ENCODE measurements at places on chromosomes 4 and X. TPM values are rescaled to one million over a fixed set of nuclear protein-coding genes. Genes with fewer than 3 reads are reported as not detected.

SPANXC gene
- not detected for total RNA-seq

MAGEA2 gene
- 9.2 TPM for total RNA-seq

AKAP4 gene
- not detected for total RNA-seq

PNMA5 gene
- total RNA-seq, result 0.13 TPM

SLC26A1 gene
- total RNA-seq, result 0.85 TPM

GAGE12H gene
- not detected for total RNA-seq

SRPX2 gene
- 0.34 TPM for total RNA-seq

GRCh38 chr4:152117933-152118507 lies 357.2 kb upstream of the GATB start:
- peaks cover 21% of the 10 kb centered on the region for H3K27me3 ChIP-seq
- no peak overlapping the region for H3K4me3 ChIP-seq
- no peak overlapping the region for H3K27ac ChIP-seq
- no peak for DNase-seq
- no peaks in the 10 kb centered on the region for H3K36me3 ChIP-seq

DNA sequence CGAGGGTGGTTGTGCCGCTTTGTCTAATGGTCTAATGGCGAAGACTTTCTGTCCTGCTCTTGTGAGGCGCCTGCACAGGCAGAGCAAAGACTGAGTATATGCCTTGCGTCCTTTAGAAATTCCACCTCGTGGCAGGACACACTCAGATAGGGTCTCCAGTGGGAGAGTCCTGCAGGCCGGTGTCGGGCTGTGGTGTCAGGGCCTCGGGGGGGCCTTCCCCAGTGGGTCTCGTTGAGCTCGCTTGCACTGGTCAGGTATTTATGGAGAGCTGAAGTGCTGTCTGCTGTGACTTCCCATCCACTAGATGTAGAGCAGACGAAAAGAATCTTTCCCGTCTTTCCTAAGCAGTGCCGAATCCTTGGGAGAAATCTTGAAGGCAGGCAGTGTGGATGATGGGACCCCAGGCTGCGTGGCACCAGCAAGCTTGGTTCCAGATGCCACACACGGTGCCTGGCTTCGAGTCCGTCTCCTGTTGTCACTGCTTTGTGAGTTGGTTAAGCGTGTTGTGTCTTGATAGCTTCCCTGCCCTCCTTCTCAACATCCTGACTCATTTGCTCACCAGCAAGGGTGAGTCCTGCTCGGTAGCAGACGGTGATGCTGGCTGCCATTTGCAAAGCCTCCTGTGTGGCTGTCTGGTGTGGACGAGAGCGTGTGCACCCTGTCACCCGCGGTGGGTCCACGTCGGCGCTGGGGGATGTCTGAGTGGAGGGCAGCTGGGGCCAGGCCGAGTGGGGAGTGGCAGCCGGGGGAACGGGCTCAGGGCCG lies 20.5 kb downstream of the MAEA start:
- peaks cover 30% of the 10 kb centered on the region for H3K4me1 ChIP-seq
- H3K36me3 ChIP-seq, result peaks cover 35% of the 10 kb centered on the region
- H3K27ac ChIP-seq, result peak overlapping the region; percentile 68
- no peaks in the 10 kb centered on the region for H3K27me3 ChIP-seq

DNA sequence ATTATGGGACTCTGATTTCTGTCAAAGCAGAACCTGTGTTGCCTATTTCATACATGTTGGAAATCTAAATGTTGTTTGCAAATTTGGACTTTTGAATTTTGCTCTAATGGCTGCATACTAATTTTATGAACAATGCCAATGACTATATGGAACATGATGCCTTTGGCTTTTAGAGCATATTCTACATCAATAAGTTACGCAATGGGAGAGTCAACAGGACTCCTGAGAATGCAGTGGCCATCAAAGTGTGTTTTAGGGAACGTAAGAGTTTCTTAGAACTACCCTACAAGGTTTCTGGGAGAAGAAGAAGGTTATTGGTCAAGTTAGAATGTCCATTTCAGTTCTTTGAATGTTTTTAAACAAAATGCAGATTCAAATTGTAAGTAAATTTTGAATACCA lies 76.1 kb downstream of the SLIT2 start:
- no peak for DNase-seq
- H3K27ac ChIP-seq, result no peak overlapping the region
- no peaks in the 10 kb centered on the region for H3K36me3 ChIP-seq
- peaks cover 7% of the 10 kb centered on the region for H3K4me1 ChIP-seq

DNA sequence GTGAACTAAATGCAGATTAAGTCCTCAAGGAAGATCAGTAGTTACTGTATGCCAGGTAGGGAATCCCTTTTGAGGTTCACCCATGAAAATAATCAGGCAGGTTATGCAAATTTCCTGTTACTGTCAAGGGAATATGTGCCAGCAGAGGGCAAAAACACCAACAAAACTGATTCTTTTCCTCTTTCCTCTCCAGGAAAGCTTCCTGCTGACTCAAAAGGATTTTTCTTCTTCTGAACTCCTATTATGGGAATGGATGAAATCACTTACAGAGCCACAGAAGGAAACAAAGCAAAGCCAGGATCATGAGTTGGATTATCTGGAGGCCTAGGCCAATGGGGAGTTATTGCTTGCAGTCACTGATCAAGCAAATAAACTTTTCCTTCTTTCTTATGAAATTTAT lies 49.7 kb downstream of the TMPRSS11F start:
- no peak overlapping the region for H3K4me3 ChIP-seq
- DNase-seq, result no peak
- no peaks in the 10 kb centered on the region for H3K36me3 ChIP-seq
- H3K27ac ChIP-seq, result no peak overlapping the region
- no peaks in the 10 kb centered on the region for H3K27me3 ChIP-seq
- H3K4me1 ChIP-seq, result peaks cover 15% of the 10 kb centered on the region

DNA sequence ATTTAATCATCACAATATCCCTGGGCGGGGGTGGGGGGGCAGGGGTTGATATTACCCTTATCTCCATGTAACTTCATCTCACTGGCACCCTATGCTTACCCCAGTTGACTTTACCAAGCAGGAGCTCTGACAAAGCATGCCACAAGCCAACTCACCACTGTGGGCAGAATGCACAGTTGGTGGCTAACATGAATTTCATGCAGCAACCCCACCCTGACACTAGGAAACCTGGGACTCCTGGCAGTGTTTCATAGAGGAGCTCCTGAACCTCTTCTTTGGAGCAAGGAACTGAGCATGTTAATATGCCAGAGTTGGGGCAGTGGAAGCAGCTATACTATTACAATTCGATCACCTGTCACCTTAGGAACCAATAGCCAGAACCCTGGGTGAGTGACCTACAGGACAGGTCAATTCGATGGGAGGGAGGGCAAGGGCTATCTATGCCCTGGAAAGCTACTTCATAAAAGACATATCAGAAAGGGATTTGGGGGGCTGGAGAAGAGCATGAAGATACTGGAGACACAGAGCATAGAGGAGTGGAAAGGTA lies 97.2 kb upstream of the ACSL4 start:
- DNase-seq, result no peak
- no peaks in the 10 kb centered on the region for H3K27me3 ChIP-seq
- H3K4me3 ChIP-seq, result no peak overlapping the region
- no peaks in the 10 kb centered on the region for H3K36me3 ChIP-seq
- no peak overlapping the region for H3K27ac ChIP-seq

DNA sequence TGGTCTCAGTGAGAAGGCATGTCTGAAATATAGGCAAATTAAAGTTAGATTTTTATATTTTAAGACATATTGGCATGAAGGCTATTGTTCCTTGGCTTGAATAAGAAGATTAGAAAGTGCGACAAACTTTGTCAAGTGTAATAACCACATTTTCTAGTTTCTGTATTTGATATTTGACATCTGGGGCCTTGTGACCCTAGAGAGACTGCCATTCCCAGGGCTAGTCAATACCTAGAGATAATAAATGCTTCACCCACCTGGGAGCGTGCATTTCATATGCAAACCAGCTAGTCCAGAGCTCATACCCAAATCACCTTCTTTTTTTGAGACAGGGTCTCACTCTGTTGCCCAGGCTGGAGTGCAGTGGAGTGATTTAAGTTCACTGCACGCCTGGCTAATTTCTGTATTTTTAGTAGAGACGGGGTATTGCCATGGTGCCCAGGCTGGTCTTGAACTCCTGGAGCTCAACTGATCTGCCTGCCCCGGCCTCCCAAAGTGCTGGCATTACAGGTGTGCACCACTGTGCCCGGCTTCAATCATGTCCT lies 62.6 kb downstream of the COQ2 start:
- no peaks in the 10 kb centered on the region for H3K36me3 ChIP-seq
- H3K4me3 ChIP-seq, result no peak overlapping the region
- DNase-seq, result no peak
- peaks cover 15% of the 10 kb centered on the region for H3K4me1 ChIP-seq
- no peak overlapping the region for H3K27ac ChIP-seq

- no peak overlapping the region for H3K4me3 ChIP-seq
- peaks cover 3% of the 10 kb centered on the region for H3K36me3 ChIP-seq
- H3K27ac ChIP-seq, result peak overlapping the region; percentile 34
- no peaks in the 10 kb centered on the region for H3K27me3 ChIP-seq
- H3K4me1 ChIP-seq, result 0 out of 2 replicates have a peak, but pooled peaks cover 4% of the 10 kb centered on the region
Observed at GRCh38 chr4:7254736-7255487, 62.6 kb downstream of the SORCS2 start.

- no peak overlapping the region for H3K4me3 ChIP-seq
- no peak overlapping the region for H3K27ac ChIP-seq
- DNase-seq, result no peak
- no peaks in the 10 kb centered on the region for H3K4me1 ChIP-seq
Observed at GRCh38 chr4:86156531-86156930, 203.3 kb downstream of the MAPK10 start.

GRCh38 chr4:163167333-163167626 lies 590 bp upstream of the NAF1 start:
- H3K4me3 ChIP-seq, result peak overlapping the region; percentile 75
- H3K27me3 ChIP-seq, result no peaks in the 10 kb centered on the region
- DNase-seq, result no peak
- peaks cover 52% of the 10 kb centered on the region for H3K4me1 ChIP-seq

GRCh38 chr4:109040441-109040840 lies 262.0 kb downstream of the COL25A1 start:
- H3K27me3 ChIP-seq, result no peaks in the 10 kb centered on the region
- H3K4me3 ChIP-seq, result no peak overlapping the region
- H3K36me3 ChIP-seq, result no peaks in the 10 kb centered on the region
- H3K27ac ChIP-seq, result no peak overlapping the region
- DNase-seq, result no peak

DNA sequence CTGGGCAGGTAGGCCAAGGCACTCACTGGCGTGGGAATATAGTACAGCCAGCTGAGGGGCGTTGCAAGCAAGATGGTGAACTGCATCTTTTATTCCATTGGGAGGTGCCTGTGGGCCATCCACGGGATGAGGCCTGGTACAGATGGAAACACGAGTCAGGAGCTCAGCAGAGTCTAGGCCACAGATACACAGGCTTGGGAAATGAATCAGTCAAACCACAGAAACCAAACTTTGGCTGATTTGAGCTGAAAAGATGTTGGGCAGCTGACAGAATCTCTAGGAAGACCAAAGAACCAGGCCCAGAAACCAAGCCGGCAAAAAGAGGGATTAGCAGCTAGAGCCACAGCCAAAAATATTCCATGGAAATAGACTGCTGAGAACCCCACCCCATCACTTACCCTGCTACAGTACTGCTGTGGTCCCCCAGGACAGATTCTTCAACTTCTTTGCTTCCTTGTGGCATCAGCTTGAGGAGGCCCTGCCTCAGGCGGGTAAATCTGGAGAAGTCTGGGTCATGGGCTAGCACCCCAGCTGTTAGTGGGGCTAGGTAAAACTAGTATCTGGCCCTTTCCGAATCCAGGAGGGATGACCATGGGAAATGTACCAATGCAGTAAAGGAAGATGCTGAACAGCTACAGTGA lies 75.4 kb downstream of the TMEM131L start:
- peaks cover 55% of the 10 kb centered on the region for H3K4me1 ChIP-seq
- H3K36me3 ChIP-seq, result peaks cover 9% of the 10 kb centered on the region
- no peaks in the 10 kb centered on the region for H3K27me3 ChIP-seq
- no peak for DNase-seq
- no peak overlapping the region for H3K4me3 ChIP-seq

DNA sequence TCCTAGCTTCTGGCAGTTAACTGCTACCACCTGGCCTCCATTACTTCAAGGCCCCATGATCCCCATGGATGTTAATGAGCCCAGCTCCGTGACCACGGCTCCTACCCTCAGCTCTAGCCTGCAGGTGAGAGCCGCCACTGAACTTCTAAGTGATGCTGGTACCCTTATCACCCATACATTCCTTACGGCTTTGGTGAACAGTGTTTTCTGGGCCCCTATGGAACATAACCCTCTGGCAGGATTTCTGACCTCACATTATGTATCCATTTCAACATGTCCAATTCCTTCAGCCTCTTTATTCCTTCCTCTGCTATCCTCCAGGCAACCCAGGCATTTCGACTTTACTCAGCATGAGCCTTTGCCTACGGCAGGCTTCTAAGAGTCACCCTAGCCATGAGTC lies 24.6 kb downstream of the PAGE4 start:
- H3K27ac ChIP-seq, result no peak overlapping the region
- H3K27me3 ChIP-seq, result no peaks in the 10 kb centered on the region
- H3K36me3 ChIP-seq, result no peaks in the 10 kb centered on the region
- no peak overlapping the region for H3K4me3 ChIP-seq
- DNase-seq, result no peak

DNA sequence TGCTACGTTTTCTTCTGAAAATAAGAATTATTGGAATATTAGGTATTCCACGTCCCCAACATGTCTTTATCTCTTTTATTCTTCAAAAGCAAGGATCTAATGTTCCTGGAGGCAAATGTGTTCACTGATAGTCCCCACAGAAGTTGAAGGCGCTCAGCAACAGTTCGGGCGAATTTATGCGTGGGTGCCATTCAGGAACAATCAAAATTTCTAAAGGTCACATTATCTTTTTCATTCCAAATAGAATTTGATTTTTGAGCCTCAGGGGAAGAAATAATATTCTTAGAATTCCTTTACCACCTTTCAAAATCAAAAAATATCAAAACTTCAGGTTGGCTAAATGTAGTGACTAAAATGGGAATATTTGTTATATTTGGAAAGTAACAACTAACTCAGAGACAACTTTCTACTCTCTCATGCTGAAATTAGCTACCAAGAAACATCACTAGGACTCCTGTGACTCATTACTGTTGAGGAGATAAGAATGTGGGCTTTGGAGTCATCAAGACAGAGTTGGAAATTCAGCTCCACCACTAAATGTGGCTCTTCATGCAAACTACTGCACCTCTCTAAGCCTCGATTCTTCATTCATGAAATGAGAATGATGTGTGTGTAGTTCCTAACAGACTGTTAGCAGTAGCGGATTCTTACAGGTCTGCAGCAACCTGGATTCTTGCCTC lies 72.3 kb upstream of the KIT start:
- no peaks in the 10 kb centered on the region for H3K27me3 ChIP-seq
- H3K36me3 ChIP-seq, result no peaks in the 10 kb centered on the region
- H3K4me1 ChIP-seq, result no peaks in the 10 kb centered on the region
- DNase-seq, result no peak
- no peak overlapping the region for H3K4me3 ChIP-seq

DNA sequence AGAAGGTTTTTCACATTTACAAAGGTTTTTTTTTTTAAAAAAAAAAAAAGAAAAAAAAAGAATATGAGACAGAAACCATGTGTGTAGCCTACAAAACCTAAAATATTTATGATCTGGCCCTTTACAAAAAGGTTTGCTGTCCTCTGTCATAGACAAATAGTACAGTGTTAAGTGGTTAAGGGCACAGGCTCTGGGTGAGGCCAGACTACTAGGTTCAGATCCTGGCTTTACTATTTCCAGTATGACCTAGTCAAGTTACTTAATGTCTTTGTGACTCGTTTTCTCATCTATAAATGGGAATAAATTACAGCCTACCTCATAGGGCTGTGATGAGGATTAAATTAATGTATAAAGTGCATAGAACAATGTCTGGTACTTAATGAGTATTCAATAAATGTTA lies 56.5 kb downstream of the GAB1 start:
- no peak overlapping the region for H3K27ac ChIP-seq
- no peak for DNase-seq
- peaks cover 51% of the 10 kb centered on the region for H3K4me1 ChIP-seq
- no peaks in the 10 kb centered on the region for H3K27me3 ChIP-seq
- no peaks in the 10 kb centered on the region for H3K36me3 ChIP-seq
